ENCODE measurements at places on chromosomes 2 and 18.

- DNase-seq: no peak
Measured at GRCh38 chr2:50346629-50347357, 685.1 kb downstream of the NRXN1 start.

- peak; percentile 58 for DNase-seq
Measured at GRCh38 chr2:33018271-33018670, 71.5 kb downstream of the LTBP1 start.

DNA sequence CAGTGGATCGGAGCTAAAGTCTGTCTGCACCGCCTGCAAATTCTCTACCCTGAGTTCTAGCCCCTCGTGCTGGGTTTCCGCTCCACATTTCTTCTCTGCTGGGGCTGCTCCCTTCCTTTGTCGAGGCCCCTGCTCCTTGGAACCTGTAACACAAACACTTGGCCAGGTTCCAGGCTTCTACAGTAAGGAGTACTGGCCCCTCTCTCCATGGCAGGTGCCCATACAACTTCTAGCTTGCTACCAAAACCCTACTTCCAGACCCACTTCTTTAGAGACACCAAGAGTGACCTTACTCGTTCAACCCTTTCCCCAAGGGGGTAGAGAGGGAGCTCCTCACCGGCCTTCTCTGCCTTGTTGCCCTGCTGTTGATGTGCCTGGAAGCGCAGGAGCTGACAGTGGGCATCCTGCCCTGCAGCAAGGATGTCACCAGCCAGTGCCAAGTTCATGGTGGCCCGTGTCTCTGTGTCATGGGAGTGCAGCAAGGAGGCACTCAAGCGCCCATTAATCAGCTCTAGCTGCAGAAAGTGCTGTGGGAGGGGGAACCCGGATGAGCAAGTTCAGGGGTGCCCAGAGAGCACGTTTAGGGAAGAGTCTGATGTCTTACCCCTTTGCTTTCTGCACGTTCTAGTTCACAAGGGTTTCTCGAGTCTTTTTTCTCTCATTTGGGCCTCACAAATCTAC is 1.1 kb downstream of the PREB start:
- no peak for DNase-seq

GRCh38 chr2:74037379-74037860 is 52.7 kb downstream of the TET3 start:
- peak; percentile 59 for DNase-seq

- no peak for DNase-seq
Measured at GRCh38 chr18:50850307-50851065, 28.4 kb upstream of the ME2 start.
